Caki2 (cell line): ENCODE measurements at places on chromosomes 4 and X. TPM values are rescaled to one million over a fixed set of nuclear protein-coding genes. Genes with fewer than 3 reads are reported as not detected.

GRCh38 chr4:68466185-68466584 lies 18.9 kb downstream of the TMPRSS11E start:
- DNase-seq = peak; percentile 82

- no peak for DNase-seq
Observed at GRCh38 chr4:99966692-99967091, 16.6 kb upstream of the H2AZ1 start.

GRCh38 chr4:150123796-150124677 lies 45.8 kb downstream of the DCLK2 start:
- DNase-seq = peak; percentile 57

GRCh38 chr4:26447378-26447777 lies 42.9 kb downstream of the CCKAR start:
- DNase-seq = no peak

DNA sequence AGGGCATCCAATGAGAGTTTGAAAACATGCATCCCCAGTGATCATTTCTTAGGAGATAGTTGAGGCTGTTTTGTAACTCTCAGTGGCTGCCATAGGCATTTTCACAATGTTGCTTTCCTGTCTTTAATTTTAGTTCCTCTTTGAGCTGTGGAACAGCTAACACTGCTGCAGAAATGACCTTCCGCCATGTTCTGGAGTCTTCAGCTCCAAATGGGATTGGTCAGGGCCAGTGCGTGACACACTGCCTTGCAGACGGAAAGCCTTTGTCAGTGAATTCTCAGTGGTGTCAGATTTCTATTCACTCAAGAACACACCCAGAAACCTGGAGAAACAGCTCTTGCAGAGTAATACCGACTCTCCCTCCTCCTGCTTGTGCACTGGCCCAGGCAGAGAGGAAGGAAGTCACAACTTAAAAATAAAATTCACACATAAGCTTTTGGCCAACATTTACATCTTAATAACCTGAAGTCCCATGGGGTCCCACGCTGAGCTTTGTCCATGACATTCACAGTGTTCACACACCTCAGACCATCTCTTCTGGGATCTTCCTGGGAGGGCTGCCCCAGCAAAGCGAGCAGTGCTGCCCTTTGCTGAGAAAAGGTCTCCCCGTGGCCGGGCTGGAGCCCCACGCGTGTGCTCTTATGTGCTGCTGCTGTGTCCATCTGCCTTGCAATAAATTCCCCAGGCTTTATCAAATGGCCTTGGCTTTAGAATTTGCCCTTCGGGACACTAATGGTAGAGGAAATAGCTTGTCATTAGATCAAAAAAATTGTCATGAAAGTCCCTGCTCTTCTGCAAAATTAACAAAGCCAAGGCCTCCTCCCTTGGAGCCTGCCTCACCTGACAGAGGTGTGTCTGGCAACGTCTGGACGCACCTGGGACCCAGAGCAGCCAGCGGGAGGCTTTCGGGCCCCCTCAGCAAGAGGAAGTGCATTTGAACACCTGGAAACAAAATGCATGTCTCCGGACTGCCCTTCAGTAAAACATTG lies 126.8 kb downstream of the IRF2 start:
- peak; percentile 26 for DNase-seq

- DNase-seq = no peak
Observed at GRCh38 chr4:53780736-53781400, 189.6 kb upstream of the LNX1 start.

GRCh38 chr4:156290811-156291210 lies 337.1 kb upstream of the CTSO start:
- no peak for DNase-seq

DNA sequence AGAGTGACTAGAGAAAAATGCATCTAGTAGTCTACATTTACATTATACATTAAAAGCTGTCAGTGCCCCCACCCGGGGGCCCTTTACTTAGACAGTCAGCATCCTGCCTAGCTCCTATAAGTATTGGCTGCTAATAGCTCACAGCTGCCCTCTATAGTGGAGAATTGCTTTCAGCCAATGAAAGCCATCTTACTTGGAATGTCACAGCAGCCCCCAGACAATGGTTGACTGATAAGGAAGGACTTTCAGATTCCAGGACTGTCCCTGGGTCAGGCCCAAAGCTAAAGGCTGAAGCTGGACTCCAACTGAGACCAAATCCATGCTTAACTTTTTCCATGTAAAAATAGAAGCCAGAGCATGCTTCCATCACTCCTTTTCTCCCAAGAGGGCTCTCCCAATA lies 196.9 kb downstream of the ANKRD50 start:
- DNase-seq = no peak

GRCh38 chrX:138858438-138858837 lies 146.9 kb upstream of the FGF13 start:
- DNase-seq = peak; percentile 65

DNA sequence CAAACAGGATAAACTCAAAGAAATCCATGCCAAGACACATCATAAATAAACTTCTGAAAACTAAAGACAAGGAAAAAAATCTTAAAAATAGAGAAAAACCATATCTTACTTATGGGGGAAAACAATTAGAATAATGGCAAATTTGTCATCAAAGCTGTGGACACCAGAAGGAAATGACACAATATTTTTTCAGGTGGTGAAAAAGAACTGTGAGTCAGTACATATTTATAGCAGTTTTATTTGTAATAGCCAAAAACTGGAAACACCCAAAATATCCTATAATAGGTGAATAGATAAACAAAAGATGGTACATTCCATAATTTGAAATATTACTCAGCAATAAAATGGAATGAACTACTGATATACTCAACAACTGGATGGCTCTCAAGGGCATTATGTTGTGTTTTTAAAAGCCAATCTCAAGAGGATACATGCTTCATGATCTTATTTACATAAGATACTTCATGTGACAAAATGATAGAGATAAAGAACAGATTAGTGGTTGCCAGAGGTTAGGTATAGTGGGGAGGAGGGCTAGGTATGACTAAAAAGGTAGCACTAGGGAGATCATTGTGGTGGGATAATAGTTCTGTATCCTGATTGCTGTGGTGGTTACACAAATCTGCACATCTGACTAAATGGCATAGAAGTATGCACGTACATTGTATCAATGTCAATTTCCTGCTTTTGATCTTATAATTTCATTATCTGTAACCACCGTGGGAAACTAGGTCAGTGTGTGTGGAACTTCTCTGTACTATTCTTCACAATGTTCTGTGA lies 191.9 kb downstream of the PPP1R2C start:
- no peak for DNase-seq

DNA sequence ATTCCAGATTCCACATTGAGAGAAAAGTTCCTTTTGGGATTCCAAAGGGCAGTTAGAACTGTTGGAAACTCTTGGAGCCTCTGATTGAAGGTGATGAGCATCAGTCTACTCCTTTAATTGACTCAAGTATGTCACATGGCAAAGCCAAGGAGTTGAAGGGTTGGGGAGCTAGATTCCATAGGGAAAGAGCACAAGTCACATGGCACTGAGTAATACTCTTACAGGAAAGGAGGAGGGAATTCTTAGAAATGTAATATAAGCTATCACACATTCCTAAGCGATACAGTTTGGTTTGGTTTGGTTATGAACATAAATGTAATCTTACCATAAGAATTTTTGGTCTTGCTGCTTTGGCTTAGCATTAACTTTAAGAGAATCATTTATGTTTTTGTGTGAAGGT lies 15.7 kb downstream of the SPCS3 start:
- DNase-seq = no peak

DNA sequence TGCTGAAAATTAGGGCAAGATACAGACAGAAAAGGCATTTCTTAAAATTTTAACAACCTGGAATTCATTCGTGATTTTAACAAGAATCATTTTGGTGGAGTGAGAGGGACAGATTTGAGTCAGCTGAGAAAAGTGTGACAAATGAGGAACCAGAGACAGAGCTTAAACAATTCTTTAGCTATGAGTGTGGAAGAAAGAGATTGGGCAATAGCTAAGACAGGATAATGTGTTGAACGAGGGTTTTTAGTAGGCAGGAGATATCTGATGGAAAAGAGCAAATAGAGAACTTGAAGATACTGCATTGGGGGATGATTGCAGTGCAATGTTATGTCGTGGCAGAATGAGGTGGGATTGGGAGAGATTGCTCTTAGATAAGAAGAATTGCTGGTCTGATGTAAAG lies 164.2 kb upstream of the SPRY1 start:
- no peak for DNase-seq

GRCh38 chr4:168634276-168634802 lies 137.5 kb downstream of the PALLD start:
- peak; percentile 96 for DNase-seq

- no peak for DNase-seq
Observed at GRCh38 chr4:89410687-89411086, 103.1 kb upstream of the GPRIN3 start.

DNA sequence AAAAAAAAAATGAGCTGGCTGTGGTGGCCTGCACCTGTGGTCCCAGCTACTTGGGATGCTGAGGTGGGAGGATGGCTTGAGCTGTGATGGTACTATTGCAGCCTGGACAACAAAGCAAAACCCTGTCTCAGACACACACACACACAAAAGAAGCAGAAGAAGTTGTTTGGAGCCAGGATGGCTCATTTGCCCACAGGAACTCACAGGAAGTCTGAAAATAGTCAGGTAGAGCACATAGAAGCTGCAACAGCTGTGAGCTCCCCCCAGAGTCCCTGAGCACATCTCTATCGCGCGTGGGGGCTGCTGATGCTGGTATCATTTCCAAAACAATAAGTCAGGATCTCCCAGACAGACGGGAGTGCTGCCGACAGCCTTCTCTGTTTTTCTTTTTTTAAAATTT lies 13.4 kb upstream of the DHRSX start:
- no peak for DNase-seq

DNA sequence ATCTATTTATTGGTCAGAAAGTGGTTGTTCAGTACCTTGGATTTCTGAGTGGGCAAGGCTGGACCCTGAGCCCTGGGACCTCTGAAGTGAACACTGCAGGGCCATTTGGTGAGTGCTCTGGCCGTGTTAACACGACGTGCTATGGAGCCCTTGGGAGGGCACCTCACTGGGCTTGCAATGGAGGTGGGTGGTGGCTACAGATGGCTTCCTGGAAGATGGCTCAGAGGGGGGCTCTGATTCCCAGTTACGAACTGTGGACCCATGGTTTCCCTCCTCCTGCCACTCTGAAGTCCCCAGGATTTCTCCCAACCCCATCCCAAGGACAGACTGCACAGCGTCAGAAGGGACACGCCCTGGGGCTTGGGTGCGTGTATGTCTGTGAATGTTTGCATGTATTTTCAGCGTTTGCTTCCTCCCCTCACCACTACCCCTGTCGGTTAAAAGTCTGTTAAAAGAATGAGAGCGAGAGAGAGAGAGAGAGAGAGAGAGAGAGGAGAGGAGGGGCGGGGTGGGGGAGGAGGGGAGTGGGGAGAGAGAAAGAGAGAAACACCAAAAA lies 3.7 kb upstream of the RHOH start:
- DNase-seq = no peak

DNA sequence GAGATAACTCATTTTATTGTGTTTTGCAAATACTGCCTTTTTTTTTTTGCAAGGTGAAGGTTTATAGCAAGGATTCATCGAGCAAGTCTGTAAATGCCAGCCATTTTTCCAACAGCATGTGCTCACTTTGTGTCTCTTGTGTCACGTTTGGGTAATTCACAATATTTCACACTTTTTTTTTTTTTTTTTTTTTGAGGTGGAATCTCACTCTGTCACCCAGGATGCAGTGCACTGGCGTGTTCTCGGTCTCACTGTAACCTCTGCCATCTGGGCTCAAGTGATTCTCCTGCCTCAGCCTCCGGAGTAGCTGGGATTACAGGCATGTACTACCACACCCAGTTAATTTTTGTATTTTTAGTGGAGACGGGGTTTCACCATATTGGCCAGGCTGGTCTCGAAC lies 1.9 kb downstream of the RNF4 start:
- DNase-seq = no peak

- peak; percentile 9 for DNase-seq
Observed at GRCh38 chr4:145483514-145483913, 1.9 kb downstream of the SMAD1 start.

- DNase-seq = no peak
Observed at GRCh38 chr4:106624671-106625070, 256.1 kb upstream of the GIMD1 start.

DNA sequence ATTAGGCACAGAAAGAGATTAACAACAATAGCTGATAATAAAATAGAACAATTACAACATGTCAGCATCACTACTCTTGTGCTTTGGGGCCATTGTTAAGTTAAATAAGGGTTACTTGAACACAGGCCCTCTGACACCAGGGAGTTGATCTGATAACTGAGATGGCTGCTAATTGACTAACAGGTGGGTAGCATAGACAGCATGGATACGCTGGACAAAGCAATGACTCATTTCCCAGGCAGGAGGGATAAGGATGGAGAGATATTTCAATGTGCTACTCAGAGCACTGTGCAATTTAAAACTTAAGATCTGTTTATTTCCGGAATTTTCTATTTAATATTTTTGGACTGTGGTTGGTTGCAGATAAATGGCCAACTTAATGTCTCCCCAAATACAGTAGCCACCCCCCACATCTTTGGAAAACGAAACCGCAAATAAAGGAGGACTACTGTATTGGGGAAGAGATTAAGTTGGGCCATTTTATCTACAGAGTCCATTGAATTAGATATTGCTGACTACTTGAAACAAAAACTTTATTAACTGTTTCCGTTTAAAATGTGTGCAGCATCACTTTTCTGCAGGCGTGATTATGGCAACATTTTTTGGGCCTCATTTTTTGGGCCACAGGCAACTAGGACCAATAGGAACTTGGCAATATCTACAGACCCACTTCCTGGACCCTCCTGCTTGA lies 200.6 kb upstream of the KLF3 start:
- DNase-seq = no peak

DNA sequence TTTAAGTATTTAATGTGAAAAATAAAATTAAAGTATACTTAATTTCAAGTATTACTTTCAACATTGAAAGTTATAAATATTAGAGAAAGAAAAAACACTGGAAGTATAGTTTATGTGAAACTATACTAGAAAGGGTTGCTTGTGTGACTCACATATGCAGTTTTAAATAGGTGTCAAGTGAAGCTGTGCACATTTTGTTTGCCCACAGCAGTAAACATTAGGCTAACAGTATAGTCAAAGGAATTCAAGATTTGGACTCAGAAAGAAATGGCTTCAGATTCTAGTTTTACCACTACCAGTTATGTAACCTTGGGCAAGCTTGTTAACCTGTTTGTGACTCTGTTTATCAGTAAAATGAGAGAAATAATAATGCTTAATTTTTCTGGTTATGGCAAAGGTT lies 148.2 kb downstream of the FAM47B start:
- DNase-seq = no peak

Gene SH3TC1
- 8.0 and 16.3 TPM in 2 replicates for total RNA-seq

Gene FAM53A
- 3.2 and 5.2 TPM in 2 replicates for total RNA-seq

Gene FABP2
- not detected in 2 replicates for total RNA-seq

Gene CACNA1F
- total RNA-seq = not detected in 2 replicates

Gene SATL1
- not detected in 2 replicates for total RNA-seq

Gene MAGEA12
- total RNA-seq = not detected in 2 replicates

Gene MAGEE1
- total RNA-seq = 0.46 and 1.7 TPM in 2 replicates

Gene GAB1
- total RNA-seq = 1.3 and 17.5 TPM in 2 replicates

Gene ATP8A1
- total RNA-seq = 0.26 TPM in 1 of 2 replicates, not detected in the other

Gene SHROOM2
- total RNA-seq = 1.7 and 4.7 TPM in 2 replicates
